ENCODE measurements at places on chromosomes 5 and 9.

GRCh38 chr9:70616228-70616990, 202.0 kb upstream of the KLF9 start:
- no peak for DNase-seq

- no peak for DNase-seq
Measured at GRCh38 chr5:176995896-176996767, 10.4 kb downstream of the UIMC1 start.

DNA sequence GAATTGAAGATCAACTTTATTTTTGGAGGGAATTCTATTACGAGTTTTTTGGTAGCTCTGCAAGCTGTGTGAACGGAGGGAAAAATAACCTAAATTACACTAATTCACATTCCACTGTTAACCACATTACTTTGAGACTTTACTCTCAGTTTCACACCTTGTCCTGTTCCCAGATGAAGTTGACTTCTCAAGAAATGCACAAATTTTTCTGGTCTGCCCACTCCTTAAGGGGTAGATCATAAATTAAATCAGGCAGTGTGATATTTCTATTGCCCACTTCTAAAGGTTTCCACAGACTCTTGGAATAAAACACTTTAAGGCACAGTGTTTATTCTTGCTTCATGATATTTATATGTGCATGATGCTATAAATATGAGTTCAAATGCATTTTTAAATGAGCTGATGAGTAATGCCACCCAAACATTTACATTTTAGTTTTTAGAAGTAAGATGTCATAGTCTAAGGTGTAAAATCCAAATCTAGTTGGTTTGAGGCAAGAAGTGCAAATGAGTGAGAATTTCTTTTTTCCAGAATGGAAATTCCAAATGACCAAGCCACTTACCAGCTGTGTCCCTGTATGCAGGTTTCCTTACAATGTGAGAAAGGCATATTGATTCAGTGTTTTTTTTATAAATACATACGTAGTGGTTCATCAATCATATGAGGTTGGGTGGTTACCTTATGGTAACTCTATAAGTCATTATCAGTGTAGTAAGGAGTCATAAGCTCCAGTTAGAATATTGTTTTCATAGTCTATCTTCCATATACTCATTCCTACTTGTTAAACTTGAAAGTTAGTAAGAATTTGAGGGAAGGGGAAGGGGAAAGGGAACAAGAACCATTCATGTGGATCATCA, 437.7 kb upstream of the MEF2C start:
- no peak for DNase-seq

DNA sequence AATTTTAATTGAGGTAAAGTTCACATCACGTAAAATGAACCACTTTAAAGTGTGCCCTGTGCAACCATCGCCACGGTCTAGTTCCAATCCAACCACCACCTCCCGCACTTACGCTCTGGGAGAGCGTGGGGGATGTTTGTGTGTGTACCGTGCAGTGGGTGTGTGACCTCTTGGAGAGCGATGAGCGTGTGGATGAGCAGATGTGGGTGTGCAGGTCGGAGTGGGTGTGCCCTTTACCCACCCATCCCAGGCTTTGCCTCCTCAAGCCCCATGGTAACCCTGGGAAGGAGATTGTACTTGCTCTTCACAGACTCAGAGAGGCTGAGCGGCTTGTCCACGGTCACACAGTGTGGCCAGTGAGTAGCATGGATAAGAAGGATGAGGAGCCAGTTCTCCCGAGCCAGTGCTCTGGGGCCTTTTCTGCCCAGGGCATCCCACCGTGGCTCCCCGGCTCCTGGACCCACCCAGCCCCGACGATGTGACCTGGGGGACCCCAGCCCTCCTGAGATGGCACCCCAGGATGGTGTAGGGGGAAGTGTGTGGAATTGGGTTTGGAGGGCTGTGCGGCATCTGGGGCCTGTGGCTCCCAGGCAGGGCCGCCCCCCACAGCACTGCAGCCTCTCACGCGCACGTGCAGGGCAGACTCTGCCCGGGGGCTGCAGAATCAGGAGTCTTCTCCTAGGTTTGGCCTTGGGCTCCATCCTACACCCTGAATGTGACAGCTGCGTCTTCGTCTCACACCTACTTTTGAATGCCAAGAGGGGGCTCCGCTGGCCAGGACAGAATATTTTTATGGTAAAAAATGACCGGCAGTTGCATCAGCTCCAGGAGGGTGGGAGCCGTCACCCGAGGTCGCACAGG, 13.6 kb downstream of the LHX3 start:
- DNase-seq = no peak

GRCh38 chr5:39164529-39165402, 54.6 kb downstream of the FYB1 start:
- no peak for DNase-seq

- no peak for DNase-seq
Measured at GRCh38 chr9:14585730-14586473, 107.3 kb downstream of the ZDHHC21 start.

DNA sequence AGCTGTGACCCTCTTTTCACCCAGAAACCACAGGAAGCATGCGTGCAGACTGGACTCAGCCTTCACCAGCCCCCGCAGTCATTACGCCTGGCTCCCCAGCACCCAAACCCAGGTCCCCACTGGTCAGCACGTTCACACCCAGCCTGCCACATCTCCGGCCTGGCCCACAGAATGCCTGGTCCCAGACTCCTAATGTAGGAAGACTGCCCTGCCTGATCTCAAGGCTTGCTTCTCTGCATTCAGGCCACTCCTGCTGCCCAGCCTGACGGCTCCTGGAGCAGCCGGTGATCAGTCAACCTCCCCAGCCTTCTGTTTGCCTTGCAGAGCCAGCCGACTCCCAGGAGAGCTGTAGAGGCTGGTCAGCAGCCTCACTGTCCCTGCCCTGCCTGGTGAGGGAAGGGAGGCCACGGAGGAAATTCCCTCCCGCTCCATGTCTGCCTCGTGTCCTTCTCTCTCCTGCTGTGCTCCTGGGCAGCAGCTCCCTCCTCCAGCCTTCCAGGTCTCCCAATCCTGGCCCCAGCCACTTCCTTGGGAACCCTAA, 25.4 kb downstream of the ADAMTS2 start:
- DNase-seq = no peak

DNA sequence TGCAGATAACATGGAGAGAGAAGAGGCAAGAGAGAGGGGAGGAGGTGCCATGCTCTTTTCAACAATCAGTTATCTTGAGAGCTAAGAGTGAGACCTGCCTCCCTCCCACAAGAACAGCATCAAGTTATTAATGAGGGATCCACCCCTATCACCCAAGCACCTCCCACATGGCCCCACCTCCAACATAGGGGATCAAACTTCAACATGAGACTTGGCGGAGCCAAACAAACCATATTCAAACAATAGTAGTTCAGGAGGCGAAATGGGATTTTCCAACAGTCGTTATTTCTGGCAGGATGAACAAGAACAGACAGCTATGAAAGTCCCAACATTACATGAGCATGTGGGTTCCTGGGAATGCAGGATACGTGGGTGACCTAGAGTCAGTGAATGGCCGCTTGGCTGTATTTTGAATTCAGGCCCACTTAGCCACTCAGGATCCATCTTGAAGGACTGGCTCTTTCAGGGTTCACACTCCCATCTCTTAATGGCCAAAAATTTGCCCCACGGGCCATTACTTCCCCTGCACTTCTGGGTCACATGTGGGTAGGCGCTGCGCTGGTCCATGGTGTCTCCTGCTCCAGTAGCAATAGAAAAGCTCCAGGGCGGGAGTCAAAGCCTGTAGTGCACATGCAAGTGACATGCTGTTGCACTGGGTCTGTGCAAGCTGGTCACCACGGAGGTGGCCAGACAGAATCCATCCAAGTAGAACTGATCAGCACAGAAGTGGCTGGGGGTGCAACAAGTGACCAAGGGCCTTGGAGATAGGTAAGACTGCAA, 7.1 kb upstream of the FAF2 start:
- no peak for DNase-seq

DNA sequence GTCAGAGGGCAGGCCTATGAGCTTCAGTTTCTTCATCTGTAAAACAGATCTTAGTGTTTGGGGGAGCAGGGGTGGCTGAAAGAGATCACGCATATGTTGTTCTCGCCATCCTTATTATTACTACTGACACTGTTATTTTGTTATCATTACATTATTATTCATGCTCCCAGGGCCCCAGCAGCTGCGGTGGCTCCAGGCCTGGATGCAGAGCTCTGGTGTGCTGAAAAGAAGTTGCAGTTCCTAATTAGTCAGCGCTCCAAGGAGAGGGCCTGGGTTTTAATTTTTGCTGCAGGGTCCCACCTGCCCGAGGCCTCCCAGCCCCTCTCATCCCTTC, 19.5 kb downstream of the CXXC5 start:
- DNase-seq = no peak

DNA sequence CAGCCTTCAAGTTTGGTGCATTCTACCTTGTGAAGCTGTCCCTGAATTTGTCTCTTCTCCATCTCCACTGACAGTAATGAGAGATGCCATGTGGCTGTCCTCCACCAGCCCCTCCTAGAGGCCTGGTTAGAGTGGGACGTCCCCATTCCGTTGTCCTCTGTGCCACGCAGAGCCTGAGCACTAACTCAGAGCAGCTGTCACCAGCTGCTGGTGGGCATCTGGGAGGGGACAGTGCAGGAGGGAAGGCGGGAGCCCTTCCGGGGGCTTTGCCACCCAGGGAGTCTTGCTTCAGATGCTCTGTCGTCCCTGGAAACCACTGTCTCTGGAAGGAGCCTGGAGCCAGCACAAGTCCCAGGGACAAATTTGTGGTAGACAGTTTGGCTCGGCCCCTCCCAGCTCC, 78.6 kb downstream of the PDZD2 start:
- no peak for DNase-seq

DNA sequence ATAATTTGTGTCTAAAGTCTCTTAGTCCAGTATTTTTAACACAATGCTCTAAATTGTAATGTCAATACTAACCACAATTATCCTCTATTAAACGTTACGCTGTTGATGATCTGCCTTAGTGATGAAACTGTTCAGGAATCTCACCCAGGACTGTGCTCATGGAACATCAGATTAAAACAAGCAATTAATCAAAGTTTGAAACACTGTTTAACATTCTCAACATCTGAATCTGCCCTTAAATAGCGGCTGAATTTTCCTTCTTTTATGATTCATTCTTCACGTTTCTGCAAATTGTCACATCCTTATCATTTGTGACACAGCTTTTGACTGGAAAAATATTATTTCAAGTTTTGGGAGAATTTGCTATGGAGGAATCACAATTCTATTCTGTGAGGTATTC, 113.8 kb downstream of the MARCHF11 start:
- DNase-seq = no peak

DNA sequence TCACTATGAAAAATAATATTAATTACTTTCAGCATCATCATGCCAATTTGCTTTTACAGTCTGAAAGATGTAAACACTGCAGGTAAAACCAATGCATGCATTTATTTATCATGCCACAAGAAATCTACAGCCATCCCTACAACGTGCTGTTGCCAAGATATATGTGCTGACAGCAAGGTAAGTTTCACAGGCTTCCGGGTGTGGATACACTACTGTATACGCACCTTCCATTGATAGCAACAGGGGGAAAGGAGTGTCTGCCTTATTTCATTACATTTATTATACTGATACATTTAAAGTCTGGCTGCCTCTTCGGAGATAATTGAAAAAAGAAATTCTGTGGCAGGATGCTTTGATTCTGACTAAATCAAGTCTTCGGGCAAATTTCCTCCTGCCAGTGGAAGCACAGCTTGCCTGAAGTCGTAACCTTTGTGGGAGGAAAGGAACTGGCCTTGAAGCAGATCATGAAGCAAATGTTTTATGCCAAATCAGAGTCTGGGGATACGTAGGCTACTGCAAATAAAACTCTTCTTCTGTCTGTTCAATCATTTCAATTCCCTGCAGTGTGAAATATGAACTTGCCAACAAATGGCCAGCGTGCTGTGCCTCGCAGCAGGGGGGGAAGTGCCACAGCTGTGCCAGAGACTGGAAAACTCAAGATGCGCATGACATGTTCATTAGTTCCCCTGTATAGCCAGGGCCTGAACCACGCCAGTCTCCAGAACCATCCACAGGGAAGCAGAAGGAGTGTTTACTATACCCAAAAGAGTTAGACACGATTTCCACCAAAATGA, 268.1 kb downstream of the EFNA5 start:
- DNase-seq = no peak

GRCh38 chr9:7009065-7009464, 251.3 kb downstream of the KDM4C start:
- DNase-seq = no peak

DNA sequence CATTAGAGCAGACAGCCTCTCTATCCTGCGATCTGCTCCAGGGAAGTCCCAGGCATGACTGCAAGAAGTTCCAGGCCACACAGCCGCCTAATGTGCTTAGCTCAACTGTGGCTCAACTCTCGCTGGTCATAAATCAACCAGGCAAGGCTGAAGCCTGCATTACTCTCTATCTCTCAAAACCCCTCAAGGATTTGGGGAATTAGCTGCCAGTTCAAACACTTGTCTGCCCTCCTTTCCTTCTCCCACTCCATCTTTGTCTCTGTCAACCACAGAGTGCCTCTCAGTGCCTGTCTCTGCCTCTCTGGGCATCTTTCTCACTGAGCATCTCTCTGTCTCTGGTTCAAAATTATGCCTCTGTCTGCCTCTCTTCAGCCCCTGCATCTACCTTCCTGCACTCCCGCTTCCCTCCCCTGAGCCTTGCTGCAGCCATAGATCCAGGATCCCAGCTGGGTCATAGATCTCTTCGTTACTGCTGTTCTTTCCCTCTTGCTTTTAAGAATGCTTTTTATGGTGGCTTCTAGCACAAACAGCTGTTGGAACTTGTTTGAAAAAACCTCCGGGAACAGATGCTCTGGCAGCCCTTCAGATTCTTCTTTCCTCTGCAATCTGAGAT, 27.9 kb upstream of the GALNT10 start:
- no peak for DNase-seq

- no peak for DNase-seq
Measured at GRCh38 chr5:127951791-127952190, 131.8 kb upstream of the SLC12A2 start.

- DNase-seq = no peak
Measured at GRCh38 chr9:112817860-112818203, 67.3 kb downstream of the SNX30 start.

DNA sequence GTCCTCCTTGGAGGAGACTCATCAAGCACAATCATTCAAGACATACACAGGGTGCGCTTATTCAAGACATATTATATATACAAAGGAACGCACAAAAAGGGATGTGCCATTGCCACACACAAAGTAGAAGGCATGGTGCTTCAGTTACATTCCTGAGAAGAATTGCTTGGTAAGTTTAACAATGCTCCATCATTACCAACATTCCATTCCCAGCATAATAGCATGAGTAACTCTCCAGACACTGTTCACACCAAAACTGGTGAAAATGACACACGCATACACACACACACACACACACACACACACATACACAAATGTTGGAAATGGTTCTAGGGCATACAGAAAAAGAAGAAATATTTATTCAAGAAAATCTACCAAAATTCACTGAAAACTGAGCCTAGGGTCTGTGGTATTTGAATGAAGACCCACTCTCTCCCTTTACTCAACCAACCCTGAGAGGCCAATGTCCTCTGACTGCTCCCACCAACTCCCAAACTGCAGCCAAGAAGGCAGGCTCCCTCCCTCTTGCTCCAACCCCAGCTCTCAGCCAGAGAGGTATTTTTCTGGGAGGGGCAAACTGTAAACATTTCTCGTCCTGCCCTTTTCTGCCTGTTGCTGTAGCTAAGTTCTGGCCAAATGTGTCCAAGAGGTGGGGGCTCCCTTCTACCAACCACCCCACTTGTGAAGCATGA, 19.9 kb downstream of the UGT3A1 start:
- no peak for DNase-seq

GRCh38 chr5:14739538-14739937, 75.0 kb downstream of the OTULIN start:
- no peak for DNase-seq

GRCh38 chr5:59041355-59041754, 458.5 kb downstream of the RAB3C start:
- DNase-seq = no peak

GRCh38 chr5:56725711-56726411, 89.5 kb upstream of the MAP3K1 start:
- DNase-seq = no peak

- peak; percentile 9 for DNase-seq
Measured at GRCh38 chr5:17951392-17952169, 317.3 kb downstream of the TAF11L14 start.

Data from HS-27A (cell line).